ENCODE measurements at places on chromosomes 1 and 21.

DNA sequence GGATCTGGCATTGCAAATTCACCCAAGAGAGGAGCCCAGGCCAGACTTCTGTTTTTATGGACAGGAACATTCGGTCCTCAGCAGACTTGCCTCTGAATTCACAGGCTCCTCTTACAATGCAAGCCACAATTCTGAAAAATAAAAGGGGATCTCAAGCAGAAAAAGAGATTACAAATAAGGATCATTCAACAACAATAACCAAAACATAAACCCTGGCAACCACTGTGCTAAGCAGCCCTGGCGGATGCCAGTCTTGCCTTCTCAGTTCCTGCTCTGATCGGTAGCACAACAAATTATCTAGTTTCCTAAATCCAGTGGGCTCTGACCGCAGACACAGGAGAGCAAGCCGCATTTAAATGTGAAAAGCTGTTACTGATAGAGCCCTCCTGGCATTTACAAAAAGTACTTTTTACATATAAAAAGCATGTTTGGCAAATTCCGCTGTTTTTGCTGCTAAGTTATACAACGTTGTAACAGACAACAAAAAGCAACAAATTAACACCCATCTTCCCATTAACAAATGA lies 123.4 kb upstream of the FOXD3 start:
- DNase-seq: no peak

DNA sequence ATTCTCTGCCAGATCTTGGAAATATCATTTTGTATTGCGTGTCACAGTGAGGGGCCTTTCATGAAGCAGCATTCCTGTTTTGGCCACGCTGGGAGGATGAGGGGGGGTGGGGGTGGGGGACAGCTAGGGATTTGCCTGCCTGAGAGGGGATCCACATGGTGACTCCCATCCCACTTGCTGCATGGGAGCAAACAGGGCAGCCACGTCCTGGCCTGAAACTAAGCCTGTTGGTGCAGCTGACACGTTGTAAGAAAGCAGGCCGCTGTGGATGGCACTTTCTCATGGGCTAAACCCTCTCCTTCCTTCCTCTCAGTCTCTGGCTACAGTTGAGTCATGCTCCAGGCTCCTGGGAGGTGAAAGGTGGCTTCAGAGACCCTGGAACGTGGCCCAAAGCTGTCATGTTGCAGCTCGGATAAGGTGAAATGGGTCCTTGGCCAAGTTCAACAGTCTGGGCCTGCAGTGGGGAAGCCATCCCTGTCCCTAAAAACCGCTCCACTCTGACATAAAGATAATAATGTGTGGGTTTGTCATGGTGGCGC lies 346.7 kb upstream of the VAMP3 start:
- no peak for DNase-seq

GRCh38 chr1:25567710-25568089 lies 24.3 kb downstream of the LDLRAP1 start:
- no peak for DNase-seq

DNA sequence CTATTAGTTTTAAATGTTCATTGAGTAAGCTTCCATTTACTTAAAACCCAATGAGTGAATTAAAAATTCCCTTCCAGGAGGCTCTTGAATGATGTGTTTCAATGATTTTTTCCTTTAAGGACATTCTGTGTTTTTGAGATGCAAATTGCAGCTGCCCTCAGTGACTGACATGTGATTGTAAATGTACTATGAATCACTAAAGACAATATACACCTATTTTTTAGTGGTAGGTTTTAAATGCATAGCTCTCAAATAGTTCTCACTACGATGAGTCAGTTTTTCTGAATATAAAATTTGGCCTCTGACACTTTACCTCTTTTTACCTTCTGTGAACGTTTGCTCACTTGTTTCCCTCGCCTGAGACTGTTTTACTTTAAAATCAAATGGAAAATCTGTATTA lies 204.7 kb downstream of the BARHL2 start:
- no peak for DNase-seq

GRCh38 chr1:39410915-39411436 lies 80.5 kb upstream of the BMP8A start:
- peak; percentile 93 for DNase-seq

DNA sequence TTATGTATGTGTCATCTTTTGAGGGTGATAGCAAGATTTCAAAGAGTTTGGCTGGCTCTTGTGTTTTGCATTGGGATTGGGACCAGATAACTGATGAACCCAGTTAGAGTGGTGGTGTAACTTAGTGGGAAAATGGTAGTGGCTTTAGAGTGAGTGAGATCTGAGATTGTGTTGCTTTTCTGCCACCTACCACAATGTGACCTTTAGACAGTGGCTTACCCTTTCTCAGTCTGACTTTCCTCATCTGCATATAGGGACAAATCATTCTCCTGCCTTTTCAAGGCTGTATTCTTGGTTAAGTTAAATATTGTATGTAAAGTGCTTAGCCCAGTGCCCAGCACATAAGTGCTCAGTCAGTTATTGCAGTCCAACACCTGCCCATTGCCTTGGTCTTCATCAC lies 31.3 kb downstream of the CENPF start:
- no peak for DNase-seq

GRCh38 chr1:31640964-31641363 lies 3.7 kb downstream of the PEF1 start:
- DNase-seq: no peak

- DNase-seq: no peak
Observed at GRCh38 chr1:198845271-198845670, 206.4 kb downstream of the PTPRC start.

- DNase-seq: no peak
Observed at GRCh38 chr1:168476588-168477385, 67.0 kb downstream of the XCL2 start.

DNA sequence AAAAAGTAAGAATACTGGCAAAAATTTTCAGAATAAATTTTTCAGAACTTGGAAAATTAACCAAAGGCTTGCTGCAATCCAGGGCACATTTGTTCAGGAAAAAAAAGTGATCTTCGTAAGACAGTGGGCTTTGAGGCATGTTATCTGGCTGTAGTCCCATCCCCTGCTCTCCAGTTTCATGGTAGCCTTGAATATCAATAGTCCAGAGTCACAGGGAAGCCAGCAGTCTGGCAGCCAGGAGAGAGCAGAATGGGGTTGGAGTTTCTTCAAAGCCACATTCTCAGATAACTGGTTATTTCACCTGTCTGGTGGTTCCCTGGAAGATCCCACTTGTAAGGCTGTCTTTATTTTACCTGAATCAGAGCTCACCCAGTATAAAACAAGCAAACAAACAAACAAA lies 669.3 kb downstream of the MATN1 start:
- no peak for DNase-seq

GRCh38 chr1:64934115-64934877 lies 32.1 kb downstream of the JAK1 start:
- peak; percentile 81 for DNase-seq

GRCh38 chr1:90761156-90761555 lies 44.1 kb upstream of the BARHL2 start:
- no peak for DNase-seq

DNA sequence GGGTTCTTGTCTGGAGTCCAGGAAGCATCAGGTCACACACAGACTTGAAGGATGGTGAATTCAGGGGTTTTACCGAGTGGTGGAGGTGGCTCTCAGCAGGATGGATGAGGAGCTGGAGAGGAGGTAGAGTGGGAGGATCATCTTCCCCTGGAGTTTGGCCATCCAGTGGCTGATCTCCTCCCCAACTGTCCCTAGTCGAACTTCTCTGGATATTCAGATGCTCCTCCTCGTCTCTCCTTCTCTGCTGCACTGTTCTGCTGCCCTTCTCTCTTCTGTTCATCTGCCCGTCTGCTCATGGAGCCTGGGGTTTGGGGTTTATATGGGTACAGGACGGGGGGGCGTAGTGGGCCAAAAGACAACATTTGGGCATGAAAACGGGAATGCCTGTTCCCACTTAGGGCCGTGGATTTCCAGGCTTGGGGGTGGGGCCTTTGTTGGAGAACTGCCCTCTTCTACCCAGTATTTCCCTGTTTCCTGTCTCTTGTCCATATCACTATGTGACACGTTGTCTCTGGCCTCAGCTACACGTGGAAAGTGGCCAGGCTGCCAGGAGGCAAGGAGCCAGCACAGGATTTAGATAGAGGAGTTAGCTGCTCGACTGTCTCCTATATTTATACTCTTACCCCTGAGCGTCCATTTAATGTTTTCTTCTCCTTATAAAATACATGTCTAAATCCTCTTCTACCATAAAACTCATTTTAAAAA lies 76.7 kb downstream of the SIPA1L2 start:
- no peak for DNase-seq

DNA sequence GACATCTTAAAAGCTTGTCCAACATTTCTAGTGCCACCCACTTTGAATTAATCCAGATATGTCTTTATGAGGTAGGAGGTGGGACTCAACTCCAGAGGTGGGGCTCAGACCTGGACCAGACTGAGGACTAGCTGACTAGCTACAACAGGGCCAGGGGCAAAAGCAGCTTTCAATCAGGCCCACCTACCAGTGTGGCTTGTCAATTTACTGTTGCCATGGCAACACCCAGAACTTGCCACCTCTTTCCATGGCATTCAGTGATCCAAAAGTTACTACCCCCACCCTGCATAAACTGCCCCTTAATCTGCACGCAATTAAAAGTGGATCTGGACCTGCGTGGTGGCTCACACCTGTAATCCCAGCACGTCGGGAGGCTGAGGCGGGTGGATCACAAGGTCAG lies 113.2 kb upstream of the KAZN start:
- no peak for DNase-seq

Measured in HFFc6 (cell line).